ENCODE measurements at places on chromosomes 3 and 15.

GRCh38 chr3:67292356-67293121 lies 294.4 kb downstream of the KBTBD8 start:
- no peak for DNase-seq

- DNase-seq, result no peak
These were observed 155.5 kb downstream of the PLD1 start for GRCh38 chr3:171654809-171655208.

- DNase-seq, result no peak
These were observed 149.2 kb downstream of the RAB11A start for GRCh38 chr15:66018488-66018797.

DNA sequence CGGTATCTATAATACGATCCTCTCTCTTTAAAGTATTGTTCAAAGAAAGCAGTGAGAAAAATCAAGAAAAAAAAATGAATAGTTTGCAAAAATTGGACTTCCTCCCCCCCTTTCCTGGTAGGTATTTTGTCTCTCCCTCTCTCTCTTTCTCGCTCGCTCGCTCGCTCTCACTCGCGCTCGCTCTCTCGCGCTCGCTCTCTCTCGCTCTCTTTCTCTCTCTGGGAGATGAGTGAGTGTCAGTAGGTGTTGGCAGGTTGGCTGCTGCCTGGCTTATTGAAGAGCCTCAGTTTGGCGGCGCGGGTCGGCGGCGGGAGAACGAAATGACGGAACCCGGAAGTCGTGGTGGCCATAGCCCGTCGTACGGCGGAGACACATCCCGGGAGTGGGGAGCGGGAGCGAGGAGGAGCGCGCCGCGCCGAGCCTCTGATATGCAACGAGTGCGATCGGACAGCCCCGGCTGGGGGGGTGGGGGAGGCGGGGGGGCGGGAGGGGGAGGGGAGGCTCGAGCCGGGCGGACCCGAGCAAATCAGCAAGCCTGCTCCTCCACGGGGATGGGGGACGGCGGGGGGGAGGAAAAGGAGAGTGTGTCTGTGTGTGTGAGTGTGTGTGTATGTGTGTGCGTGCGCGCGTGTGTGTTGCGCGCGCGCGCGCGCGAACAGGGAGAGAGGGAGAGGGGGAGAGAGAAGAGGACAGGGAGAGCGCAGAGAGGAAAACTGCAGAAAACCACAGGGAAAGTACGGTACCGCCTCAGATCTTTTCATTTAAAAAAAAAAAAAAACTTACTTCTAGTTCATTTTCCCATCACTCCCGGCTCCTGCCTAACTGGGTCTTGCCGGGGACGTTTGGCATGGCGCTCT lies at the start of gene MEIS2:
MEIS2 (minus strand) TSS at position 441 of the 857 bp plus-strand sequence. CDS start 1,083 bp downstream, outside the sequence.
- peak; percentile 32 for DNase-seq

- DNase-seq, result no peak
These were observed 118.3 kb upstream of the TRIM42 start for GRCh38 chr3:140559546-140559945.

- DNase-seq, result no peak
These were observed 59.3 kb upstream of the OSTN start for GRCh38 chr3:191139736-191140135.

- DNase-seq, result no peak
These were observed 42.1 kb upstream of the RASA2 start for GRCh38 chr3:141444586-141445285.

DNA sequence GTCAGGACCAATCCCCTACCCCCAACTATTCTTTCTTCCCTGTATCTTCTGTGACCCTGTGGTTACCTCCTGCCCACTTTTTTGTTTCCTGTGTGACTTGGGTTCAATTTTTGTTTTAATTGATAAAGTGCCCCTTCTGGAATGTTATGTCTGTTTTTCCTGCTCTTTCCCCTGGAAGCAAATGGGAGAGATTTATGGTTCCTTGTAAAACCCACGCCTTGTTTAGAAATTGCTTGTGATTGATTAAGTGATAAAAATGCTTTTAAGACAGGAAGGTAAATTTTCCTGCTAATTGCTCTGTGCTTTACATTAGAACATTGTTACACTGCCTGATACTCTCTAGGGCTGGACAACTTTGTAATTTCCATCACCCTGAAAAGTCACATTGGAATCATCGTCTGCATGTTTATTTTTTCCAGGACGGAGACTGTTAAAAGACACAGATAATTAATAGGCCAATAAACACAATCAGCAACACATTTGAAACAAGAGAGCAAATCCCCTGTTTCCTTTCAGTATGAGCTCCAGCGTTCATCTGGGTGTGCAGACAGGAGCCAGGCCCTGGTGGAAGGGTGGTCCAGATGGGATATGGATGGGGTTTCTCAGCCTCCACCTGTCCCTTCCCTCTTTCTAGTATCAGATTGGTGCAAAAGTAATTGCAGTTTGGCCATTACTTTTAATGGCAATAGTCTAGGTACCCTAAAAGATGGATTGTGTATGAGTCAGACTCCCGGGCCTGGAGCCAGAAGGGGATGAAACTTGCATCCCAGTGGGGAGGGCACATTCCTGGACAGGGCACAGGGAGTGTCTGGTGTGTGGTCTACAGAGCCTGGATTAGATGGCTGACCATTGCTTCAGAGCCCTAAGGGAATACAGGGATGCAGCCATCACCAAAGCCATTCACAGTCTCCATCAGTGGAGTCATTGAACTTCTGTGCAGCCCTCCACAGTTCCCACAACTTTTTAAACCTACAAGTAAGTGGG lies 58.1 kb upstream of the AGBL1 start:
- no peak for DNase-seq

DNA sequence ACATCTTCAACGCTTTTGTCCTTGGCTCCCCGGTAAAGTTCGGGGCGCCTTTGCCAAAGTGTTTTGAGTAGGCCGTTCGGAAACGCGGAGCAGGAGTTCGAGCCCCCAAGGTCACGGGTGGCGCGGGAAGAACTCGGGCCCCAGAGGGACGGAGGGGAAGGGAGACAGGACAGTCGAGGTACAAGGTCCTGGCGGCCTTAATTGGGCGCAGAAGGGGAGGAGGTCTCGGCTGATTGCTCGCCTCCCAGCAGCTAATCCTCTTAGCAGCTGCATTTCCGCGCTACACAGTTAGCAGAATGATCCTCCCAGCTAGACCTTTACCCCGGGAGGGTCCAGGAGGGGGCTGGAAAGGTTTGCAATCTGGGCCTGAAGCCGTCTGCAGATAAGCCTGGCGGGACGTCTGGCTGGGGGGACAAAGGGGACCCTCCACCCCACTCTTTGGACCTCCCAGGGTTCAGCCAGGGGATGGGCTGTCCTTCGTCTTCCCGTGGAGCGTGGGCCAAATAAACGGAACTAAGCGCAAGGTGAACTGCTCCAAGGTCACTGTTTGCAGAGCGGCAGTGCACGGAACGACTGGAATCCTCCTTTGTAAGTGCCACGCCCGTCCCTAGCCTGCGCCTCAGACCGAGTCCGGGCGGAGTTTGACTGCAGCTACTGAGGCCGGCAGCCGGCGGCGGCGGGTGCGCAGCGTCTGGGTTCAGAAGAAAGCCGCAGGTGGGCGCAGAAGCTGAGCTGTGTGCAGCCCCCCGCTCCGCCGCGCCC lies 7.2 kb downstream of the EOMES start:
- DNase-seq, result no peak

GRCh38 chr15:100918034-100918689 lies 995 bp upstream of the LRRK1 start:
- DNase-seq, result peak; percentile 49

- DNase-seq, result no peak
These were observed 9.7 kb upstream of the SCAANT1 start for GRCh38 chr3:63921741-63922482.

GRCh38 chr3:73801444-73801843 lies 176.7 kb upstream of the PDZRN3 start:
- no peak for DNase-seq

DNA sequence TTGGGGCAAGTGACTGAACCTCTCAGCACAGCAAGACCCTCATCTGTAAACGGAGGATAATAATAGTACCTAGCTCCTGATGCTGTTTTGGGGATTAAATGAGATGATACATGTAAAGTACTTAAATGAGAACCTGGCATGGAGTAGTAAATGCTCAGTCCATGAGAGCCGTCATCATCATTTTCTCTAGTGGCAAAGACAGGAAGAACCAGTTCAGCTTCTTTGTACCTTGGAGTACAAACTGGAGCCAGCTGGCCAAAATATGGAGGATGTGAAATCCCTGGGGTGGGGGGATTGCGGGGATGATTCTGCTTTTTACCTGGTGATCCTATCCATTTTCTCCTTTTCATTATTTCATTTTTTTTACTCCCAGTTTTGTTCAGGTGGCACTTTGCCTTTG lies 204.2 kb upstream of the LRRN1 start:
- no peak for DNase-seq

DNA sequence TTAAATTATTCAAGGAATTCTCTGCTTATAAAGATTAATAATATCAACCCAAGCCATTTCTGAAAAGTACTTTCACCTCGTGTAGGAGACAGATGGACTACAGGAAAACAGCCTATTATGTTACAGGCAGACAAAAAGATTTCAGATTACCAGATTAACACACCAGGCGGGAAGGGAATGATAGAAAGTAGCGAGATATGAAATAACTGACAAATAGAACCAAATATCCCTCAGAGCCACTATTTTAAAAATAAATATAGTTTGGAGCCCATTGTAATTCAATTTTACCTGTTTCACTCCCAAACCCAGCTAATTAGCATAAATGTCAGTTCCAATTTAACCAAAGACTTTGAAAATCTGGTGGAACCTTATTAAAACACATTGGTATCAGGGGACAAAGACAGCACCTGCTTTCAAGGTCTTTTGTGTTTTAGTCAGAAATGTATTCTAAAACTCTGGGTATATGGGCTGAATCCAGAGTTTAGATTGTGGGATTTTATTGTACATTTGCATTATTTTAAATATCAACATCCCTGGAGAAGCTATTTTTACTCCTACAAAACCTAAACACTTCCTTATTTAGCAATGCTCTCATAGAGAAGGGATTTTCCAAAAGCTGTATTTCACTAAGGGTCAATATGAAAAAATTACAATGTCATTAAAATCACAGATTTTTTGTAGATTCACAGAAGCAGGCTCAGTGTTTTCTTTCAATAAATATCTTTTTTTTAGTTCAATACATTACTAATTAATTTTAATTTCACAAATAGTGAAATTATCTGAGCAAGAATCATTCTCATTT lies 138.4 kb downstream of the TNIK start:
- DNase-seq, result no peak

DNA sequence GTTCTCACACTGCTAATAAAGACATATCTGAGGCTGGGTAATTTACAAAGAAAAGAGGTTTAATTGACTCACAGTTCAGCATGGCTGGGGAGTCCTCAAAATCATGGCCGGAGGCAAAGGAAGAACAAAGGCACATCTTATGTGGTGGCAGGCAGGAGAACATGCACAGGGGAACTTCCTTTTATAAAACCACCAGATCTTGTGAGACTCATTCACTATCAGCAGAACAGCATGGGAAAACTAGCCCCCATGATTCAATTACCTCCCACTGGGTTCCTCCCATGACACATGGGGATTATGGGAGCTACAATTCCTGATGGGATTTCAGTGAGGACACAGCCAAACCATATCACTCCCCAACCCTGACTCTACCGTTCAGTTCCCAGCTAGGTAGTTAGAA lies 59.7 kb upstream of the MINAR1 start:
- no peak for DNase-seq

DNA sequence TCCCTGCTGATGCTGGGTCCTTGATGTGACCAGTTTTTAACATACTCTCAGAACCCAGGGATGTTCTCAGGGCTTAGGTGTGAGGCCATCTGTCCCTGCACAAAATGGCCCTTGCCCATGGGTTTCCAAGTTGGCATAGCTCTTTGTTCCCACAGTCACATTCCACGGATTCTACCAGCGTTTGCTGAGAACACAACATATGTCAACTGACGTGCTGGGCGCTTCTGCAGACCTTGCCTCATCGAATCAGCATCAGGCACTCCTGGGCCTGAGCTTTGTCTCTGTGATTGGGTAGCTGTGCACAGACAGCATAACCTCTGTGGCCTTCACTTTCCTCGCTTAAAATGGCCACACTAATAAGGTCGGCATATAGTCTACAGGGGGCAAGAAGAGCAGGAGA lies 69.0 kb downstream of the MGLL start:
- DNase-seq, result no peak

DNA sequence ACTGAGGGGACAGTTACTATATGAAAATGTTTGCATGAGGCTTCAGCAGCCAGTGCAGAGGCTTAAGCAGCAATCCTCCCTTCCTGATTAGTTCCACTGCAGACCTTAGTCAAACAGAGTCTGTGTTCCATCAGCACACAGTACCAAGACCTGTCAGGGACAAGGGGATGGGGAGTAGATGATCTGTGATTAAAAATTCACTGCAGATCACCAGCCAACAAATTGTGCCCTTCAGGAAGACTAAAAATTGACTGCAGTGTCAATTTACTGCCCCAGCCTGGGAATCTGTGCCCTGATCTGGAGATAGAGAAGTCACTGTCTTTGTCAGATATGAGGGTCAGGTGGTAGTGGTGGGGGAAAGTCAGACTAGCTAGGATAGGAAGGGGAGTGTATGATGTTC lies 13.8 kb upstream of the NMNAT3 start:
- no peak for DNase-seq

DNA sequence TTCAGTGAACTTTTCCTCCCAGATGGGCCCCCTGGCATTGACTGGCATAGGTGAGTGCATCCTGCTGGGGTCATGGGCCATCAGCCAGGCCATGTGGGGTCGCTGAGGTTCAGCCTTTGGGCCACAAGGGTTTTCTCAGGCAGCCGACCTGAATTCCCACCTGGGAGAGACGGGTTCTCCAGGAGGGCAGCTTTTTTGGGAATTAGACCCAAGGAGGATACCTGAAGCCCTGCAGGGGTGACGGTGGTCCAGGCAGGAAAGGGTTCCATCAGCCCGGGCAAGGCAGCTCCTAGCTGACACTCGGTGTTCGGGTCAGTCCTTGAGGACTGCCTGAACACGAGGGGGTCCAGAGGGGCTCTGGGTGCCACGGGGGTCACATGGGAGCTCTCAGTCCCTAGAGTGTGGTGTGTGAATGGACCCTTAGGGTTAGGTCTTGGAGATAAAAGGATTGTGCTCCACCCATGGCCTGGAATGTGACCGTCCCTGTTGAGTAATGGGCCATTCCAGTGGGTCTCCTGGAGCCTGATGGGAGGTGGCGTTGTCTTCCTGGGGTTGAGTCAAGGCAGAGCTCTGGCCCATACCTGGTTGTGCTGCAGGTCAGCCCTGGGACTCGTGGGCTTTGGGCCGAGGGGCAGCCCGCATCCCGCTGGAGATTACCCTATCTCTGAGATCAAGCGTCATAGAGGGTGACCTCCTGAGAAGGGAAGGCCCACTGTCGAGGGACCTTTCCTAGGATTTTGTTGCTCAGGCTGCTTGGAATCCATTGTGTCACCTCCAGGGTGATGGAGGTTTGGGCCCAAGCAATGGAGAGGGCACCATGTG lies 192.8 kb downstream of the UBE3A start:
- DNase-seq, result no peak

GRCh38 chr3:52313774-52314188 lies 2.3 kb upstream of the DNAH1 start:
- DNase-seq, result no peak

GRCh38 chr3:102237181-102237580 lies 197.6 kb upstream of the ZPLD1 start:
- DNase-seq, result no peak

DNA sequence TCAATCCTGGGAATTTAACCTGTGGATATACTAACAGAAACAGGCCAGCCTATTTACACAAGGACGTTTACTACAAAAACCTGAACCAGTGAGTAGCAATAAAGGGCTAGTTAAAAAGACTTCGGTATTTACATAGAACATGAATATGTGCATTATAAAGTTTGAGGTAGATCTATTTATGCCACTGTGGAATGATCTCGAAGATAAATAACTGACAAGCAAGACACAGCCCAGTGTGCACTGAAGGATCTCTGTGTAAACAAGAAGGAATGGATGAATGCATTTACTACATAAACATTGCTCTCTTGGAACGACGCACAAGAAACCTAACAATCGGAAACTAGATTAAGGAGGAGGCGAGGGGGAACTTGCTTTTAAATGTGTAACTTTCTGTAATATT lies 132.0 kb upstream of the NSMCE3 start:
- no peak for DNase-seq
